ENCODE measurements at places on chromosomes 3 and 15.
A peak's percentile ranks its signal among the peaks of the same experiment; 100 is the strongest.

GRCh38 chr3:189269365-189269764, 97.6 kb downstream of the TPRG1 start:
- no peak for DNase-seq

GRCh38 chr3:138687236-138687635, 78.7 kb downstream of the FAIM start:
- DNase-seq, result no peak

DNA sequence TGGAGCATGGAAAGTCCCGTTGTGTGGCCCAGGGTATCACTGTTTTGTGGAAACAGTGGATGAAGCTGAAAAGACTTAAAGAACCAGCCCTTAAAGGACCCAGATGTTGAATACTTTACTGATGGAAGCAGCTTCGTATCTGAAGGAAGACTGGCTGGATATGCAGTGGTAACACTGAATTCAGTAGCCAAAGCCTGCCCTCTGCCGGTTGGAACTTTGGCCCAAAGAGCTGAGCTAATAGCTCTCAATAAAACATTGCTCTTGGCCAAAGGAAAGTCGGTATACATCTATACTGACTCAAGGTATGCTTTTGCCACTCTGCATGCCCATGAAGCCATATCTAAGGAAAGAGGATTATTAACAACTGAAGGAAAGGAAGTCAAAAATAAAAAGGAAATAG, 885.4 kb downstream of the PDCD6IP start:
- DNase-seq, result no peak

DNA sequence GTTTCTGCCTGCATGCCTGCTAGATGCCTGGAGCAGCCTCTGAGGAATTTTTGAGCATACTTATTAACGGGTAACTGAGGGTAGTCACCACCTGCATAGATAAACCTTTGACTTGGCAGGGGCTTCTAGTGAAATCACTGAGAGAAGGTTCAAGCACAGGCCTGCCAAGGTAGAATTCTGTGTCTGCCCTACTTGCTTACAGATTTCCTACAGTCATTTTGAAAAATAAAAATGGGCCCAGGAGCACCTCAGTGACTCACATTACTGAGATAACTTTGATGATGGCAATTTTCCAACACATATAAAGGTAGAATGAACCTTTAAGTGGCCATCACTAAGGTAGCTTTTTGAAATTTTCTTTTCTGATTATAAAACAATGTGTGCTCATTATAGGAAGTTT, 10.8 kb downstream of the CRTAP start:
- DNase-seq, result no peak

- no peak for DNase-seq
Measured at GRCh38 chr3:144590854-144591253, 619.2 kb downstream of the DIPK2A start.

- DNase-seq, result peak; percentile 85
Measured at GRCh38 chr3:48656061-48656840, 6.4 kb downstream of the CELSR3 start.

DNA sequence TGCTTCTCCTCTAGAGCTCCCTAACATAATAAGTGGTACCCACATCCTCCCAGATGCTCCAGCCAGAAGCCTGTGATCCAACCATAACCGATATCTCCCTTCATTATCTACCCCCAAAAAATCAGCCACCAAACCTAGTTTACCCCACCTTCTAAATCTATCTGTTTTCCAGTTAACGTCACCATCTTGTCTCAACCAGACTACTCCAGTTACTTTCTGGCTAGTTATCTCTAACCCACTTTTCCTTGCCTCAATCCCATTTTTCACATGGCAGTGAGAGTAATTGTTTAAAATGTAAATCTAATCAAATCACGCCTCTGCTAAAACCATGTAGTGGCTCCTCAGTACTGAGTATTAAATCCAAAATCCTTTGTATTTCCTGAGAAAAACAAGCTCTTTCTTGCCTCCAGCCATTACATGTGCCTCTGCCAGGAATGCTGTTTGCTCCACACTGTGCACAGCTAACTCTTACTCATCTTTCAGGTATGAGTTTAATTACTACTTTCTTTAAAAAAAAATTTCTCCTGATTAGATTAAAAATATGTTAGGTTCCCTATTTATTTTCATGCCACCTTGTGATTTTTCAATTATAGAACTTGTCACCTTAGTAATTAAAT, 15.4 kb downstream of the CCDC54 start:
- no peak for DNase-seq

DNA sequence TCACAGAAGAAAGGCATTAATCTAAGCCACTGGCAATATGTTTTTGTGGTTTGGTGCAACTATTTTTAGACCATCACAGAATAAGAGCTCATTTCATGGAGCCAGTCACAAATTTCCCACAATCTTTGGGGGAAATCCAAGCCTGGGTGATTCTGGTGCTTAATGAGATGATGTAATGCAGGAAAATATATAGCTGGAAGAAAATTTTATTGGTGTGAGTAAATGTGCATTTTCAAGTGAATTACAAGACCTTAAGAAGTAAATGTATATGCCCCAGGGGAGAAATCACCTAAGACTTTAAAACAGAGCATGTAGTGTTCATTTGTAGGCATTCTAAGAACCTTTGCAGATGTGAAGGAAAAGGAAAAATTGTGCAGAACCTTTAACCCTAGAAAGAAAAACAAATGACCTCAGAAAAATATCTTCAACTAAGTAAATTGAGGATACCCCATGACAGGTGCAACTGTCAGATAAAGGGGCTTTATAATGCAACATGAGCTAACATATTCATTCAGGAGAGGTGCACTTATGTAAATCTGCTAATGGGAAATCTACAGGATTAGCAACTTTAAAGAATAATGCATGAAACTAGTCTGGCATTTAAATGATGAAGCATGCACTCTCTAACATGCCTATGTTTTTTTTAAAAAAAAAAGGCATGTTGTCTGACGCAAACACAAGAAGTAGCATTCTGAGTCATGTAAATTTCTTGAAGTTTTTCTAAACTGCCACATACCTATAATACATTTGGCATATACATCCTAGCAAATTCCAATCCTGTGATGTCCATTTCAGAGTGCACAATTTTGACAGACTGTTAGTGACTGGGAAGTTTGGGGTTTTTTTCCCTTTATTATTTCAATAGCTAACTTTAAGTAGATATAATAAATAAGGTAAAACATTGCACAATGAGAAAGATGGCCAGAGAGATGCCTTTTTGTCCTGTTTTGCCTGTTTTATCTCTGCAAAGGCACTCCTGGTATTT, 105.1 kb downstream of the MEX3B start:
- DNase-seq, result no peak

DNA sequence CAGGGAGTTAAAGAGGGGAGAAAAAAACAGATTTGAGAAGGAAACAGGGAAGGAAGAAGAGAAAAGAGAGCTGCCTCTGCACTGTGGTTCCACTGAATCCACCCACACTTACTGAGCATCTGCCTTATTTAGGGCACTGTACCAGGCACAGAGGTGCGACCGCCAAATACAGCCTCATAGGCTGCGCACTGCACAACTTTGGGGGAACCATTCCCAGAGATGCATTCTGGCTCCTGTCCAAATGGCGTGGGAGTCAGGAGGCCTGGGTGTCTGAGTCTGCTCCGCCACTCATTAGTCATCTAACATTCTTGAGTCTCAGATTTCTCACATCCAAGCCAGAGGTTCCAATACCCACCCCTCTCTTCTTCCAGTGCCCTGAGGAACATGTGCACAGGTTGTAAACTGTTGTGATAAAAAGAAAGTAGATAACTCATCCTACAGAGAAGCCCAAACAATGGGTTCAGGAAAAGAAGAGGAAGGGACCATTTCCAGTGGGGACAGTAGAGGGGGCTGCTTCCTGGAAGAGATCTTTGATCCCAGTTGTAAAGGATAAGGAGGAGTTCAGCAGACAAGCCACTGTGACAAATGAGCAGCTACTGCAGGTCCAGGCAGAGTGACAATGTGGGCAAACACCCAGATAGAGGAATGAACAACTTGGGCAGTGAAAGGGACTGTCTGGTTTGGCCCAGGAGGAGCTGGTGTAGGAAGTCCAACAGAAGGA, 254.6 kb downstream of the UACA start:
- DNase-seq, result no peak

- DNase-seq, result peak; percentile 34
Measured at GRCh38 chr3:124834723-124835718, 52.1 kb downstream of the ITGB5 start.

- no peak for DNase-seq
Measured at GRCh38 chr3:171385086-171385485, 75.1 kb downstream of the TNIK start.

GRCh38 chr3:116927918-116928317, 218.3 kb downstream of the TUSC7 start:
- no peak for DNase-seq

- peak; percentile 73 for DNase-seq
Measured at GRCh38 chr3:185976977-185977678, 39.3 kb upstream of the TRA2B start.

DNA sequence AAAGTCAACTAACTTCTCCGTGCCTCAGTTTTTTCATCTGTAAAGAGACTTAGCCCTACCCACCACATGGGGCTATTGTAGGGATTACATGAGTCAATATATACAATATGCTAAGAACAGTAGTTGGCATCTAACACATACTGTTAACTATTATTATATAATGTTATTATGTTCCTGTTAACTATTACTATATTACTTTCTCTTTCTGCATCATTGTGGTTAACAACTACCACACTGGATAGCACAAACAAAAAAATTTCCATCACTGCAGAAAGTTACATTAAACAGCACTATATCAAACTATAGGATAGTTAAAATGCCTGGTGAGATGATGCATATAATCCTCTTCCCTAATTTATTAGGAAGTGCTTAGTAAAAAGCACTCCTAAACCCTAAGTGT, 23.7 kb downstream of the STAG1 start:
- no peak for DNase-seq

GRCh38 chr3:116020495-116020894, 397.2 kb downstream of the GAP43 start:
- no peak for DNase-seq

Measured in CD4-positive, alpha-beta T cell treated with Interleukin-15 for 1 hour (primary cell).